ENCODE measurements at places on chromosomes 1 and 21. TPM values are rescaled to one million over a fixed set of nuclear protein-coding genes. Genes with fewer than 3 reads are reported as not detected.

The NOTCH2 gene
- 136 TPM for total RNA-seq

The LENEP gene
- total RNA-seq = not detected

The FNDC10 gene
- 6.4 TPM for total RNA-seq

The VWA5B1 gene
- total RNA-seq = not detected

The SELENON gene
- total RNA-seq = 50.4 TPM

The SPRR2G gene
- not detected for total RNA-seq

The PRMT6 gene
- 21.3 TPM for total RNA-seq

The ARL8A gene
- total RNA-seq = 37.5 TPM

The C1orf210 gene
- total RNA-seq = not detected

The MTOR gene
- total RNA-seq = 34.5 TPM

The ANKRD35 gene
- total RNA-seq = 0.13 TPM

The FAM3B gene
- not detected for total RNA-seq

The C1orf146 gene
- not detected for total RNA-seq

The BTBD19 gene
- total RNA-seq = 3.4 TPM

The ANGPTL1 gene
- not detected for total RNA-seq

The GJA9 gene
- not detected for total RNA-seq

The SLC25A34 gene
- 2.1 TPM for total RNA-seq

The DNALI1 gene
- 11.3 TPM for total RNA-seq
